ENCODE measurements at places on chromosomes 5 and 9.

DNA sequence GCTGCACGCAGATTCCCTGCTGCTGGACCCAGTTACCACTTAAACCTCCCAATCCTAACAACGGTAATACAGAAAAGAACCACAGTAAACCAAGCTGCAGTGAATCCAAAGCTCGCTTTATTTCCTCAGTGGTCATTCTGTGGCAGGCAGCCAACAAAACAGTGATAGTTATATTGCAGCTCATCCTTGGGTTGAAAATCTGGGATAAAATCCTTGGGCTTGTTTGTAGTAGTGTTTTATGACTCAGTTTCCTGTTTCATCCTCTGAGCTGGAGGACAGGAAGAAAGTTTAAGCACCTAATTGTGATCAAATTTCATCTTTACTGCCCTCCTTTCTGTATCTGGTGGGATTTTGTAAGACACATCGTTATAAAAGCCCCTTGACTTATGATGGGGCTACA, 31.4 kb downstream of the HMGCR start:
- DNase-seq: no peak

- DNase-seq: no peak
These were observed 6.9 kb downstream of the GM2A start for GRCh38 chr5:151259931-151260330.

DNA sequence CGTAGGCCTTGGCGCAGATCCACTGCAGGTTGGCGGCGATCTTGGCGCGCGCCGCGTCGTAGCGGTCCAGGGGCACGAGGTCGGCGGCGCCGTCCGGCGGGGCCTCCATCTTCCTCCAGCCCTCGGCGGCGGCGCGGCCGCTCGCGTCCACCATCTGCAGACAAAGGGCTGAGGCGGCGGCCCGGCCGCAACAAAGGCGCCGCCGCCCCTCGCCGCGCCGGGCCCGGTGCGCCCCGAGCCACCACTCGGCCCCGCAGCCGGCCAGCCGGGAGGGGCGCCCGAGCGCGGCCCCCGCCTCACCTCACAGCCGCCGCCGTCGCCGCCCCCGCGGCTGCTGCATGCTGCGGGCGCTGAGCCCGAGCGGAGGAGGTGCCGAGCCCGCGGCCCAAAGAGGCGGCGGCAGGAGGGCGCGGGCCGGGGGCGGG, 328 bp downstream of the CAMSAP1 start:
- DNase-seq: no peak

DNA sequence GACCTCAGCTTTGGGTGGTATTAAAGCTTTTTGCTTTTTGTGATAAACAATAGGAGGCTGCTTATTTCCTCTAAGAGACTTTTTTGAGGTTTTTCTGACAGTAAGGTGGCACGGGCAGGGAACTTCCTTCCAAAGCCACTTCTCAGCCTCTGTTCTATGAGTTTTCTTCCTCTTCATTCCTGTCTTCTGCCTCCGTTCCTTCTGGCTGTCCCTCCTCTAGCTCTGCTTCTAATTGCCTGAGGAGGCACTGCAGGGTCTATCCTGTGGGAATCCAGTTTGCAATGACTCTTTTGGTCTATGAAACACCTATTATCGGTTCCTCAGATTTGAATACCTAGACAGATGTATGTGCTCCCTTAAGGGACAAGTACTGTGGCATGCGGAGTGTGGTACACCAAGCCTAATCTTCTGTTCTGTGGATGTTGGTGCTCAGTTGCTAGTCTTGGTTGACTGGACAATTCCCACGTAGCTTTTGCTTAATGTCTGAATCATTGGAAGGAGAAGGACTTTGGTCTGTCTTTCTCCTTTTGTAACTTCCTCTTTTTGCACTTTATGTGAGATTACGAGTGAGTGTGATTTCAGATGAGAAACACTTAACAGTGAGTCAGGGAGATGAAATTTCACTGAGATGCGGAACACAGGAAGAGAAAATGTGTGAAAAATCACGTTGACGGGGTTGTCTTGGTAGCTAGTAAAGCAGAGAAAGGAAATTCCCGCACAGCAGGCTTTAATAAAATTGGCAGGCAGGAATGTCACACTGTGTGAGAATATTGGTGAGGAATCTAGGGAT, 305.2 kb downstream of the EFNA5 start:
- DNase-seq: no peak

DNA sequence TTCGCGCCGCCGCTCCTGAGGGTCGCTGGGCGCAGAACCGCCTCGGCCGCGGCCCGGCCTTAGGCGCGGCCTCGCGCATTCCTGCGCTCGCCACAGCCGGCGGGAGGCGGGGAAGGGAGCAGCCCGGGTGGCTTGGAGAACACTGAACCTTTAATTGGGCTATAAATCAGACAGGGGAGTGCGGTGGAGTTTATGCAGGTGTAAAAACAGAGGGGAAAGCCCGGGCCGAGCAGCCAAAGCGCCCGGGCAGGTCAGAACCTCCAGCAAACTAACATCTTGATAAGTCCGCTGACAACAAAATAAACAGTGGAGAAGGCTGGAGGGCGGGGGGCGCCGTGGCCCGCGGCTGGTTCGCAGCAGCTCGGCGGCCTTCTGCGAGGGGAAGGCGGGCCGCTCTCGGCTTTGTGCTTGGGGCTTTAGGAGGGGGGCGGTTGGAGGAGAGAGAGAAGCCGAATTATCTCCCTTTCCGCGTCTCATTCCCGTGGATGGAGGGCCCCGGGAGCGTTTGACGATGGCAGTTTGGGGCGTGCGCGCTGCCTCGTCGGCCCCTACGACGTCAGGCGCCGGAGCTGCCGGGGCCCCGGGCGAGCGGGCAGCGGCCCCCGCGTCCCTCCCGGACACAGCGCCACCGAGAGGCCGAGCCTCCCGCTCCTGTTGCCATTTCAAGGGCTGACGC, 11.3 kb downstream of the FOXD1 start:
- no peak for DNase-seq

- no peak for DNase-seq
These were observed 504.3 kb downstream of the AGTPBP1 start for GRCh38 chr9:85237478-85237877.
